ENCODE measurements at places on chromosomes 3 and 15. TPM values are rescaled to one million over a fixed set of nuclear protein-coding genes. Genes with fewer than 3 reads are reported as not detected.

The CDHR4 gene
- 0.27 TPM for polyA plus RNA-seq

The EPHB1 gene
- polyA plus RNA-seq, result 1.7 TPM

The SMAD6 gene
- polyA plus RNA-seq, result 155 TPM

The NTRK3 gene
- polyA plus RNA-seq, result 7.8 TPM

The HRH1 gene
- not detected for polyA plus RNA-seq

The TGM5 gene
- polyA plus RNA-seq, result not detected

The ACKR2 gene
- 3.6 TPM for polyA plus RNA-seq

The DISP2 gene
- polyA plus RNA-seq, result not detected

The SLC15A2 gene
- polyA plus RNA-seq, result not detected

The TMEM212 gene
- polyA plus RNA-seq, result not detected

The FGF12 gene
- polyA plus RNA-seq, result 1.5 TPM

The SCAANT1 gene
- 2.0 TPM for polyA plus RNA-seq

The SOX14 gene
- polyA plus RNA-seq, result not detected

All from cardiac muscle cell (in vitro differentiated cells and primary cell).